ENCODE measurements at places on chromosomes 3 and 15. TPM values are rescaled to one million over a fixed set of nuclear protein-coding genes. Genes with fewer than 3 reads are reported as not detected.

The HYKK gene
- total RNA-seq = 1.8 TPM

The SPINK8 gene
- not detected for total RNA-seq

The GOLGA8G gene
- not detected for total RNA-seq

The ADPRH gene
- 11.9 TPM for total RNA-seq

The SLC51B gene
- not detected for total RNA-seq

The TNIK gene
- total RNA-seq = 8.2 TPM

The NUTM1 gene
- total RNA-seq = not detected

The PARP6 gene
- 11.4 TPM for total RNA-seq

The CD200R1 gene
- not detected for total RNA-seq

The ALG1L2 gene
- total RNA-seq = not detected

The CASR gene
- not detected for total RNA-seq

The FHIT gene
- 0.56 TPM for total RNA-seq

The PTH1R gene
- 0.85 TPM for total RNA-seq

The SLC12A1 gene
- total RNA-seq = under 0.01 TPM

Measured in dermis blood vessel endothelial cell (primary cell).